ENCODE measurements at places on chromosomes 12 and 14.

GRCh38 chr12:89392391-89392790 is 40.1 kb upstream of the DUSP6 start:
- DNase-seq: no peak

- DNase-seq: no peak
Observed at GRCh38 chr12:4440187-4440941, 5.3 kb downstream of the FGF6 start.

GRCh38 chr12:79329933-79330332 is 360.8 kb downstream of the PAWR start:
- peak; percentile 16 for DNase-seq

GRCh38 chr12:123280971-123281370 is 9.3 kb upstream of the CDK2AP1 start:
- DNase-seq: no peak

DNA sequence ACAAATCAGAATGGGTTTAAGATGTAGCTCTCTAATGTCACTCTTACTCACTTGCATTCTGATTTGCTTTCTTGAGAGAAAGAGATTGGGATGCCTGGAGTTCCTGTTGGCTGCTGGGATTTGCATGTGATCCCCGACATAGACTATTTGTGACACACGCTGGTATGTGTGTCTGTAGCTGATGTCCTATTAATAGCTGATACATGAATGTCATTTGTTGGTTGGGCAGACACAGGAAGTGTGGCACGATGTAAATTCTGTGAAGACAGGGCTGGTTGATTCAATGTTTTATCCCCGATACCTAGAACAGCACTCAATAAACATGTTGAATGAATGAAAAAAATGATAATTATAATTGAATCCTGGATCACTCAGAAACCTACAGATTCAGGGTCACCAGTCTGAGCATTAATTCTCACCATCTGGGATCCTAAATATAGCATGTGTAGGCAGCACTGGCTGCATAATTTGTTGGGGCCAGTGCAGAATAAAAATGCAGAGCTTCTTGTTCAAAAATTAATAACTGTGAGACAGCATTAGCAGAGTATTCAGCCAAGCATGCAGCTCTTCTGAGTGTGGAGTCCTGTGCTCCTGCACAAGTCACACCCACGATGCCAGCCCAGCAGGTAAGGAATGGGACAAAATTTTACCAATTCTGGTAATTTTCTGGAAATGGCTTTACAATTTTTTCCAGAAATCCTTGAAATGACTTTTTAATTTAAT is 35.5 kb upstream of the SOCS2 start:
- peak; percentile 25 for DNase-seq

DNA sequence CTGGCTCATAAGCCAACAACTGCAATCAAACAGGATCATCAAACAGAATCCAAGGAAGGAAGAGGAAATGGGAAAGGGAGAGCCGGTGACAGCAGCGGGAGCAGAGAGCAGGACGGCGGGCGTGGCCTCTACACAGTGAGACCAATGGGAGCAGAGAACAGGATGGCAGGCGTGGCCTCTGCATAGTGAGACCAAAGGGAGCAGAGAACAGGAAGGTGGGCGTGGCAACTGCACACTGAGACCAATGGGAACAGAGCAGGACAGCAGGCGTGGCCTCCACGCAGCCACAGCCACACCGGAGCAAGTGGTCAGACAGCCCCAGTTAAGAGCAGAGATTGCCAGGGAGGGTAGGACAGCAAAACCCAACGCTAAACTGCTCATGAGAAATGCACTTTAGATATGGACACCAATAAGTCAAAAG is 16.4 kb downstream of the LRCOL1 start:
- DNase-seq: peak; percentile 90

- DNase-seq: peak; percentile 38
Observed at GRCh38 chr12:66860752-66861750, 182.2 kb upstream of the GRIP1 start.

DNA sequence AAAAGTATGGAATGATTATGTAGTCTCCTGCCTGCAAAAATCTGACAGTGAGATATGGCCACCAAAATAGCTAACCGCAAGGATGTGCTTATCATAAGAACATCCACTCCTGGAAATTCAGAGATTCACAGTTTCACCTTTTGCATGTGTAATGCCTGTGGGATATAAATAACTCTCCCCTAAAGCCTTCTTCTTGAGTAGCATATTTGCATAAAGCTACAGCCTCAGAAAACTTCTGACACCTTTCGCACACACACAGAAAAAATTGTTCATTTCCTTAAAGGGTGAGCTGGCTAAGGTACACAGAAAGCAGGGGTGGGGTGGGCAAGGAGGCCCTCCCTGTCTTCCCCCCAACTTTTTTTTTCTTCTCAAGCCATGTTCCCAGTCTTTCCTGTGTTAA is 3.1 kb upstream of the IGF1 start:
- no peak for DNase-seq

DNA sequence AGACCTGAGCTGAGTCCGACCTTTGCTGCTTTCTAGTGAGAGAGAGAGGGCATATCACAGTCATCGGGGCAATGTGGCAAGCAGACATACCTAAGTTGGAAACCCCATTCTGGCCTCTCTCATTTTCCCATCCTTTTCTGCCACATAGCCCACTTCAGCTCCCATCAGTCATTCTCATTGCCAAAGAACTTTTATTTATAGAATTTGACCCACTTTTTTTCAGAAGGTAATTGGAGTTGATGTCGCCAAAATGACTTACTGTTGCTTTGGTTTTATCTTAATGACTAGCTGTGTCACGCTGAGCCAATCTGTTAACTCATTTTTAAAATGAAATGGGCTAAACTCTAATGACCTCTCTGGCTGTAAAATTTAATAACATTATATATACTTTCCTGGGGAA is 63.9 kb upstream of the RMST start:
- DNase-seq: no peak

GRCh38 chr14:25537846-25538455 is 488.0 kb upstream of the STXBP6 start:
- no peak for DNase-seq

DNA sequence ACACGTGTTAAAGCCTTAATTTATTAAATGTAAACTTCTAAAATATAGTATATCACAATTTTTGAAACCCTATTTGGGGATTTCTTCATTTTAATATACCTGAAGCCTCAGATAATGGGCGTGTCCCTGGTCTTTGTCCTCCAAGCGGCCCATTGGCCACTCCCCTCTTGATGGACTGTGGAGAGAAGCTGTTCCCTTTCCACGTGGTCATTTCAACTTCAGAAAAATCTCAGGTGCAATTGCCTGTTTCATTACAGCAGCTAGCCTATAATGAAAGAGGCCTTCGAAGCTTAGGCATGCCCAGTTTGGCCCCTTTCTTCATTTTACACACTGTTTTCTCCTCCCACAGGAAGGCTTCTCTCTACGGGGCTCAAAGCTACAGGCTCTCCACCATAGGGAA is 131.4 kb upstream of the ARHGAP5 start:
- no peak for DNase-seq

DNA sequence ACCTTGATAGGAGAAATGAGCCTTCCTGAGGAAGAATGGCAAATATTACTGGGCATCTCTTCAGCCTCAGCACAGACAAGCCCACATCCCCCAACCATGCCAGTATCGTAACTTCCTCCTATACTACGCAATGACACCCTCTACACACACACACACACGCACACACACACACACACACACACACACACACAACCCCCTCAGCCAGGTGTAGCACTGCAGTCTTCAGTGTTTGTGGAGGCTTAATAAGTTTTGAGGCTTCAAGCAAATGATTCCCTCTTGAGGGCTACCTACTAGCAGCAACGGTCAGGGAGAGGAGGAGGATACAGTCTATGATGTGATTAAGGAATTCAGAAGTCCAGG is 1.6 kb downstream of the DGKA start:
- DNase-seq: peak; percentile 55

- DNase-seq: no peak
Observed at GRCh38 chr14:74685056-74685455, 27.8 kb downstream of the AREL1 start.

- DNase-seq: no peak
Observed at GRCh38 chr12:76241371-76241770, 106.8 kb downstream of the BBS10 start.

DNA sequence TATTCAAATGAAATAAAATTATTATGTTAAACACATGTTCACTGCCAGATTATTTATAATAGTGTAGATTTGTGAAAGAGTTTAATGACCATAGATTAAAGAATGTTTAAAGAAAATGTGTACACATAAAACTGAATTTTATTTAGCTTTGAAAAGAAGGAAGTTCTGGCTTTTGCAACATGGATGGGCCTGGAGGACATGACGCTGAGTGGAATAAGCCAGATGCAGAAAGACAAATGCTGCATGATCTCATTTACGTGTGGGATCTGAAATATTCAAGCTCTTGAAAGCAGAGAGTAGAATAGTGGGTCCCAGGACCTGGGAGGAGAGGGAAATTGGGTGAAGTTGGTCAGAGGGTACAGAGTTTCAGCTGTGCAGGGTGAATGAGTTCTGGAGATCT is 1261.2 kb downstream of the TMEM121 start:
- no peak for DNase-seq

DNA sequence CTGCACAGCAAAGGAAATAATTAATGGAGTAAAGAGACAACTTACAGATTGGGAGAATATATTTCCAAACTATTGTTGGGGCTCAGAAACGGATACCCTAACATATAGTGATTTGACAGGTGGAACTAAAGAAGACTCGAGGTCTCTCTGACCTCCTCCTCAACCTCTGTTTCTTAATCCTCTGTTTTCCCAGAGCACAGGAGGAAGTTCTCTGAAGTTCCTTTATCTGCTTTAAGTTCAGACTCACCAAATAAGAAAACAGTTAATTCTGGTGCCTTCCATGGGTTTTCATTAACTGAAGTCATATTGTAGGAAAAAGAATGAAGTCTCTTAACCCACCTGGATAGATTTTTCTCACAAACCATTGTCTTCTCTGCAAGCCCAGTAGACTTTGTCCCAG is 29.2 kb downstream of the CLEC2D start:
- DNase-seq: no peak

DNA sequence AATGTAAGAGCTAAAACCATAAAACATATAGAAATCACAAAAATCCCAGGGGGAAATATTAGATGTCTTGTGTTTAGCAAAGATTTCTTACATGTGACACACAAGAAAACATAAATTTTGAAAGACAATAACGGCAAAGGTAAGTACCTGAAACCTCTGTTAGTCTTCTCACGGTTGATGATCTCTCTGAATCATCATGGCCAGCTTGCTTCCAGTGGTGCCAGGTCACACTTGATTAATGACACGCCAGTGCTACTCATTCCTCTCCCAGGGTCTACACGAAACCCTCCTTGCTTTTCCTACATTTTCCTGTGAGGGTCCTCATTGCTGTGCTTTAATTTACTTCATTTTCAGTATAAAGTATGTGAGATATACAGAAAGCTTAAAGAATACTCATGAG is 114.4 kb upstream of the PARP11 start:
- DNase-seq: no peak

DNA sequence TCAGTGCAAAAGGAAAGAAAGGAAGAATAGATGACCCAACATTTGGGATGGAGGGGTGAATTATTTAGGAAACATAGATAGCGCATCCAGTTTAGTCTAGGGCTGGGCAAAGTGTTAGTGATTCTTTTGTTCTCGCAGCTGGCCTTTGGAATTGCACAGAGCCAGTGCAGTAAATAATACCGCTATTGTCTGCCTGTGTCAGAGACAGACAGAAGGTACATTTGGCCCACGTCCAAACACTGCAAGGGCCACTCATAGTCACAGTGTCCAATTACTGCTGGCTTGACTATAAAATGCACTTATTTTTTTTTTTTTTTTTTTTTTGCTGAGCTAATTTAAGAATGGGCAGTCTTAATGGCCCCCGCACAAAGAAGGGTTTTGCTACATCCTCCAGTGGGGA is 638.6 kb downstream of the BCL11B start:
- DNase-seq: no peak

DNA sequence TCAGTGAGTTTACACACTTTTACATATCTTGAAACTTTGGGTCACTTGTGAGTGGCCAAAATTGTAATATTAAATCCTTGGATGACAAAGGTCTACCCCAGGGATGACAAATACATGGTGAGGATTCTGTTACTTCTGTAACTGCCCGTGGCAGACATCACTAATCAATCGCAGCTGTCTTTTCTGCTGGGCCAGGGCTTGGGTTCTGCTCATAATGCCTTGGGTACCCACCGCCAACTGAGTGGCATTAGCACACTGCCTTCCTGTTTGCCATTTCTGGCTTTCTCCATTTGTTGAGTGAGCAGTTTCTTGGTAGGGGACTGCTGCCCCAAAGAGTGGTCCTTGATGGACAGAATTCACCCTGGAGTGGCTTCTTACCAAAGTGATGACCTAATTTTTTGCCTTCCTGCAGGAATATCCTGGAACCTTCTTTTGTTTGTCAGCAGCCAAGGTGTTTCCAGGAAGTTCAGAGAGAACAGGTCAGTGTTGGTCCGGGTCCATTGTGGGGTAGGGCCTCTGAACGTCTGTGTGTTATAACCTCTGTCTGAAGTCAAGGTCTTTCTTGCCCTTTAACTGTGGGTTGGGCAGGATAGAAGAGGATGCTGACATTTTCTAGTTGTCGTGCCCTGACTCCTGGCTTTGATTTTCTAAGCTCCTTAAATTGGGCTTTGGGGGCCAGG is 6.2 kb downstream of the TSPAN9 start:
- no peak for DNase-seq

DNA sequence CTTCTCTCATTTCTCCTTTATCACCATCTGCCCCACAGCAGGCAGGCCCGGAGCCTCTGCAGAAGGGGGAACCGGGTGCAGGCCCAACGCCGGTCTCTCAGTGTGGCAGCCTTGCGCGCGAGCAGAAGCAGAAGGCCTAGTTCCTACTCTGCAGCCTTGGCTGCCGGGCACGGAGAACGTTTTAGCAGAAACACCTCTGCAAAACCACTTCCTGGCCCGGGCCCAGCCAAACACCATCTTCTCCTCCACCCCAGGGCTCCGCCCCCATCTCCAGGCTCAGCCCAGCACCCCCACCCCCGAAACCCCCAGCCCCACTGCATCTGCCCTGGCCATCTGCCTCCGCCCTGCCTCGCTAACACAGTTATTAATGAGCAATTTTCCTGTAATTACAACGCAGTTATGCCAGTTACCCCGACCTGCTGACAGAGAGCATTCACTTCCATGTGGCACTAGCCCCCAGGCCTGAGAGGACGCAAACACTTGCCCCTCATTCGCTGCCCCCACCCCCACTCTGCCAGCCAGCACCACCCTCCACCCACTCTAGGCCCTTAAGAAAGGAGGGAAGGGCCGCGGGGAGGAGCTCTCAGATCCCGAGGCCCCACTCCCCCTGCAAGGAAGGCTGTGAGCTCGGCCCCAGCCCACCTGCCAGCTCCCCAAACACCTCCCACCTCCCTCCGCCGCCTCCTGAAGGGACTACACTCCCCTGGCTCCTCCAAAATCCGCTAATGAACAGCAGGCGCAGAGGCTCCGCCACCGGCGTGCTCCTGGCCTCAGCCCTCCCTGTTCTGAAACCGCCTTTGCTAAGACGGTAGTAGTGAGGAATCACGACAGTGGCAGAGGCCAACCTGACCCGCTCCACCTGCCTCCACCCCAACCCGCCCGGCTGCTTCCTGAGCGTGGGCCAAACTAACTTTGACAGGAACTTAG is 44.7 kb upstream of the FBRSL1 start:
- DNase-seq: no peak

- DNase-seq: no peak
Observed at GRCh38 chr14:22510527-22511110, 78.4 kb downstream of the DAD1 start.

All from fibroblast of gingiva (primary cell).